Activated CD4-positive, alpha-beta T cell treated with anti-CD3 and anti-CD28 coated beads, Interleukin-2, Interleukin-4, amounts not matched to agents 100 ng/mL and 50 ng/mL, durations not matched to agents 16 hours and 8 hours (primary cell): ENCODE measurements at places on chromosomes 16 and 17.

DNA sequence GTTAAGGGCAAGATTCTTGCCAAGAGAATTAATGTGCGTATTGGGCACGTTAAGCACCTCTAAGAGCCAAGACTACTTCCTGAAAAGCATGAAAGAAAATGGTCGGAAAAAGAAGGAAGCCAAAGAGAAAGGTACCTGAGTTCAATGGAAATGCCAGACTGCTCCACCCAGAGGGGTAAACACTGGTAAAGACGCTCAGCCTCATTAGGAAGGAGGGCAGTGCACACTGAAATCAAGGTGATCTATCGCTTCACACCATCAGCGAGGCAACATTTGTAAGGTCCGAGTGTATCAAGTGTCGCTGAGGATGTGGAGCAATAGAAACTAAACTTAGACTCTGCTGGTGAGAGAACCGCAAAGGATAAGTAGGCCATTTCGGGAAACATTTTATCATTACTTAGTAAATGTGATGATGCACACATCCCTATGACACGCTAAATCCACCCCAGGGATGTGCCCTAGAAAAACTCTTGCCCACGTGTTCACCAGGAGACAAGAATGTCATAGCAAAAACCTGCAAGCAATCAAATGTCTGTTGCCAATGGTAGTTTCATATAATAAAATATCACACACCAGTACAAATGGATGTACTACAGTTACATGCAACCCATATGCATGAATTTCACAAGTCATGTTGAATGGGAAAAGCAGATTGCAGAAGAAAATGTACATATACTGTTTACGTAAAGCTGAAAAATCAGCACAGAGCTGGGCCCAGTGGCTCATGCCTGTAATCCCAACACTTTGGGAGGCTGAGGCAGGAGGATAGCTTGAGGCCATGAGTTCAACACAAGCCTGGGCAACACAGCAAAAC is 23.6 kb downstream of the CNTROB start:
- no peak for DNase-seq

DNA sequence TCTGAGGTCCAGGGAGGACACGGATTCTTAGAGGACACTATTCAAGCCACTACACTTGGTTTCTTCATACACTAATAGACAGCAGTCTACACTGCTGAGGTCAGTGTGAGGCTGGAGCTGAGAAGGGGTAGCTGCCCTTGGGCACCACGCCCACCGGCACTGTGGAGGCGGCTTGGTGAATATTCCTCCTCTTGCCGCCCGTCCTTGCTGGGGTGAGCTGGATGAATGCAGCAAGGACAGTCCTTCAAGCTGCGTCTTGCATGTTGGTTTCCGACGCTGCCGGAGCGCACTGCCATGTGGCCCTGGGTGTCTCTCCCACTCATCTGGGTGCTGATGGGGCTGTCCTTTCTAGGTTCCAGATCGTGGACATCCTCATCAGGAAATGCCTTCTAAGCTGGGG is 2.6 kb downstream of the ZNF205 start:
- DNase-seq: no peak

DNA sequence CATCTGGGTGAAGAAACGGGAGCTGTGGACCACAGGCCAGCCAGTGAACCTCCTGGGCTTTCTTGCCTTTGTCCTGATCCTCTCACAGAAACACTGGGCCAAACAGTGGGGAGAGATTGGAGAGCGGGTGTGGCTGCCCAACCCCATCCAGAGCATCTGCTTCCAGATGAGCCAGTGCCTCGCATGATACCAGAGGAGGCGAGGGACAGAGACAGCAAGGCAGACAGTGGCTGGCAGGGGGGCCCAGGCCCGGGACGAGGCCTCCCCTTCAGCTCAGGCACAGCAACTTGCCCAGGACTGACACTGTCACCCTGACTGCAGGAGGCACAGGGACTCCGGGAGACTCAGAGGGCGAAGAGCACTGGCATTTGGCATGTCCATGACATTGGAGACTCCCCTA is 12.0 kb downstream of the ARHGEF15 start:
- no peak for DNase-seq

- no peak for DNase-seq
Observed at GRCh38 chr17:68381076-68381900, 76.0 kb downstream of the WIPI1 start.

GRCh38 chr17:74296548-74296936 is 22.5 kb downstream of the DNAI2 start:
- DNase-seq: peak; percentile 50

GRCh38 chr16:85615852-85616606 is 2.9 kb downstream of the GSE1 start:
- DNase-seq: peak; percentile 73

DNA sequence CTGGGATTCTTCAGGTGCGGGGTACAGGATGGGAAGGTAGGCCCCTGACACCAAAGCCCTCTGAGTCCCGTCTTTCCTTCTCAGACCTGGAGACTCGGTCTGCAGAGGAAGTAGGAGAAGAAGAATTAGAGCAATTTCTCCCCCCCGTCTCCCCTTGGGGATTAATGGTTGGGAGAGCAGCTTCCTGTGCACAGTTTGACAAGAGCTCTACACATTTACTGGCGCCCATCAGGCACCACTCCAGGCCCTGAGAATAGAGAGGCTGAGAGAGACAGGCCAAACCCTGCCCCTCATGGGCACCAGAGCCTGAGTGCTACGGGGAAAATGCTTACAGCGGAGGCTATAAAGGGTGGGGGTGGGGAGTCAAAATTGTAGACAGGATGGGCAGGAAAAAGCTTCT is 3.5 kb upstream of the C16orf74 start:
- no peak for DNase-seq

GRCh38 chr16:11788914-11789313 is 8.1 kb downstream of the ZC3H7A start:
- DNase-seq: peak; percentile 32

- DNase-seq: no peak
Observed at GRCh38 chr16:61812251-61812650, 224.0 kb downstream of the CDH8 start.

- no peak for DNase-seq
Observed at GRCh38 chr16:79573884-79574283, 26.7 kb downstream of the MAF start.

DNA sequence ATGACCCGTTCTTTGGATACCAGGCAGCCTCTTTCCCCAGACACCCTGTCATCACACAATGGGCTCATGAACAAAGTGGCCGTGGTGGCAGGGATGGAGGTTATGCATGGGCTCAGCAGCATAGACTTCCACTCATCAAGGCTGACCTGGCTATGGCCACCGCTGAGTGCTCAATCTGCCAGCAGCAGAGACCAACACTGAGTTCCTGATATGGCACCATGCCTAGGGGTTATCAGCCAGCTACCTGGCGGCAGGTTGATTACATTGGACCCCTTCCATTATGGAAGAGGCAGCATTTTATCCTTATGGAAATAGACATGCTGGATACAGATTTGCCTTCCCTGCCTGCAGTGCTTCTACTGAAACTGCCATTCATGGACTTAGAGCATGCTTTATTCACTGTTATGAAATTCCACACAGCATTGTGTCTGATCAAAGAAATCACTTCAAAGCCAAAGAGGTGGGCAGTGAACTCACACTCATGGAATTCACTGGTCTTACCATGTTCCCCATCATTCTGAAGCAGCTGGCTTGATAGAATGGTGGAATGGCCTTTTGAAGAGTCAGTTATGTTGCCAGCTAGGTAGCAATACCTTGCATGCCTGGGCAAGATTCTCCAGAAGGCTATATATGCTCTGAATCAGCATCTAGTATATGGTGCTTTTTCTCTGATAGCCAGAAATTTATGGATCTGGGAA is 160.6 kb downstream of the PRKCB start:
- DNase-seq: no peak

DNA sequence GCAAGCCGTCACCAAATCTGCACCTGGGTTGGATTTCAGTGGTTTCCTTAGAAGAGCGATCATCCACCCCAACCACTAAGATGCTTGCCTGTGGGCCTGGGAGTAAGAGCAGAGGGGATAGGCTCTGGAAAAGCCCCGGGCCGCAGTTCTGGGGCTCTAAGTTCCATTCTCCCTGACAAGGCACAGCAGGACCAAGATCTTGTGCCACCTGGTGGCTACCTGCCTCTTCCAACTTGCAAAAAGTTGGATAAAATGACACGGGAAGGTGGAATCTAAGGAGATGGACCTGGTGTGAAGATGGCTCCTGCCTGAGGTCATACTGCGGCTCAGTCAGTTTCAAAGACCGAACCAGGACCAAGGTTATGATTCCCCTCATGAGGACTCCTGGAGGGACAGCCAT is 42.3 kb downstream of the ABCC12 start:
- no peak for DNase-seq

- DNase-seq: no peak
Observed at GRCh38 chr17:7856011-7856810, 1.1 kb downstream of the NAA38 start.

DNA sequence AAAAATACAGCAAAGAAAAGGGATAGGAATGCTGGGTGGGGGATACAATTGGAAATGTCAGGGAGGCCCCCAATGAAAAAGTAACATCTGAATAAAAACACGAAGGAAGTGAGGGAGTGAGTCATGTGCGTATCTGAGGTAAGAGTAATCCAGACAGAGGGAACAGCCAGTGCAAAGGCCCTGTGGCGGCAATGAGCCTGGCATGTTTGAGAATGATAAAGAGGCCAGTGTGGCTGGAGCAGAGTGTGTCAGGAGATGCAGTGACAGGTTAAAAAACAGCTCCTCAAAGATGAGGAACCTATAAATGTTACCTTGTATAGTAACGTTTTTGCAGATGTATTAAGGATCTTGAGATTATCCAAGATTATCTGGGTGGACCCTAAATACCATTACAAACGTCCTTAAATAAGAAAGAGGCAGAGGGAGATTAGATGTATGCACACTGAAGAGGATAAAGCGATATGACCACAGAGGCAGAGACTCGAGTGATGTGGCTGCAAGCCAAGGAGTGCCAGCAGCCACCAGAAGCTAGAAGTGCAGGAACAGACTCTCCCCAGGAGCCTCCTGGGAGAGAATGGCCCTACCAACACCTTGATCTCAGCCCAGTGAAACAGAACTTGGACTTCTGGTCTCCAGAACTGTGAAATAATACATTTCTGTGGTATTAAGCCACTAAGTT is 17.8 kb upstream of the SLC35B1 start:
- no peak for DNase-seq

- no peak for DNase-seq
Observed at GRCh38 chr16:71929048-71929447, 33.7 kb downstream of the IST1 start.

DNA sequence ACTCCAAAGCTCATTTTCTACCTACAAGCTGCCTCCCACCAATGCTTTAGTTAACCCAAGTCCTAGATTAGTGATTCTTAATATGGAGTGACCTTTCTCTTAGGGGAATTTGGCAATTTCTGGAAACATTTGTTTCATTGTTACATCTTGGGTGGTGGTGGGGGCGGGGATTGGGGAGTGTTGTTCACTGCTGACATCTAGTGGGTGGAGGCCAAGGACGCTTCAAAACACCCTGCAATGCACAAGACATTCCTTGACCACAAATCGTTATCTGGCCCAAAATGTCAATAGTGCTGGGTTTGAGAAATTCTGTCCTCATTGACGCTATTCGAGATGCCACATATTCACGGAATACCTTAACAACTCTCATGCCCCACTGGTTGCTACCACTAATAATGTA is 282.9 kb downstream of the RBFOX1 start:
- no peak for DNase-seq

- DNase-seq: peak; percentile 20
Observed at GRCh38 chr17:81976332-81977210, 858 bp upstream of the ASPSCR1 start.

DNA sequence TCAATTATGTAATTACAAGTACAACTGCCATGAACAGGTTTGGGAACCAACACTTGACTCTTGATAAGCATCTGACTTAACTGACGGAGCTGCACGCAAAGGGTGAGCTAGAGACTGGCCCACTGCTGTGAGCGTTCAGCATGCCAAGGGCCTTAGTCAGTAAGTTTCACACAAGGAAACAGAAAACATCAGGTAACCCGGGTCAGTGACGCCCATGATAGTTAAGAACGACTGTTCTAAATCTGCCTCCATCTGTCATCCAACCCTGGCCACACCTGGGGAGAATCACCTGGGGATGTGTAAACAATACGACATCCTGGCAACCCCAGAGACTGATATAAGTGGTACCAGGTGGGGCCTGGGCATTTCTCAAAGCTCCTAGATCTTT is 12.3 kb downstream of the SMIM5 start:
- DNase-seq: no peak

DNA sequence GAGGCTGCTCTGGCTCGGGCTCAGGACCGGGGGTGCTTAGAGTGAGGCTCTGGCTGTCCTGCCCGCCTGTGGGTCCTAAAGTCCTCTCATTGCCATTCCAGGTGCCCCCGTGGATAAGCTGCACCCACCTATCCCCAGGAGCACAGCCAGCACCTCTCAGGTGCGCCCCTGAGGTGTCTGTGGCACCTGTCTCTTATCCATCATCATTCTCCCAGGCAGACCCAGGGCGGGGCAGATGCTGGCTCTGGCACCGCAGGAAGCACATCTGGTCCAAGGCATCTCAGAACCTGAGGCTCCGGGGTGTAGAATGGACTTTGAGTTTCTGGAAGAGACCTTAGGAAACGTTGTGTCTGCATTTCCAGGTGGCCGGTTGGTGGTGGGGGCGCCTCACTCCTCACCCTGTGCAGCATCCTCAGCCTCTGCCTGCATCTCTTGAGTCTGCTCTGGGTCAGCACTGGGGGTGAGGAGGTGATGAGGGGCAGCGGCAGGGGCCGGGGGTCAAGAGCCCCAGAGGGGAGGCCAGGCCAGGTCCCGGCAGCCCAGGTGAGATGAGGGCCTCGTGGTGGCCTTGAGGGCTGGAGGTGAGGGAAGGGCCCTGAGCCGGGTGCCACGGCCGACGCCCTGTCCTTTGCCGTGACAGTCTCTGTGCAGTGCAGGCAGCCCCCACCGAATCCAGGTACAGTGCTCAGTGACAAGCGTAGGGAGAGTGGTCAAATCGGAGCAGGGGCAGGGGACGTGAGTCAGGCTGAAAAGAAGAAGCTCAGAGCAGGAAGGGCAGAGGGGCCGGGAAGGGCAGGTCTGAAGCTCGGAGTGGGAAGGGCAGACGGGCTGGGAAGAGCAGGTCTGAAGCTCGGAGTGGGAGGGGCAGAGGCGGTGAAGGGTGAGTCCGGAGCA is 173.5 kb downstream of the NPIPB11 start:
- DNase-seq: no peak

GRCh38 chr16:86494039-86494564 is 16.2 kb upstream of the FOXF1 start:
- DNase-seq: no peak

DNA sequence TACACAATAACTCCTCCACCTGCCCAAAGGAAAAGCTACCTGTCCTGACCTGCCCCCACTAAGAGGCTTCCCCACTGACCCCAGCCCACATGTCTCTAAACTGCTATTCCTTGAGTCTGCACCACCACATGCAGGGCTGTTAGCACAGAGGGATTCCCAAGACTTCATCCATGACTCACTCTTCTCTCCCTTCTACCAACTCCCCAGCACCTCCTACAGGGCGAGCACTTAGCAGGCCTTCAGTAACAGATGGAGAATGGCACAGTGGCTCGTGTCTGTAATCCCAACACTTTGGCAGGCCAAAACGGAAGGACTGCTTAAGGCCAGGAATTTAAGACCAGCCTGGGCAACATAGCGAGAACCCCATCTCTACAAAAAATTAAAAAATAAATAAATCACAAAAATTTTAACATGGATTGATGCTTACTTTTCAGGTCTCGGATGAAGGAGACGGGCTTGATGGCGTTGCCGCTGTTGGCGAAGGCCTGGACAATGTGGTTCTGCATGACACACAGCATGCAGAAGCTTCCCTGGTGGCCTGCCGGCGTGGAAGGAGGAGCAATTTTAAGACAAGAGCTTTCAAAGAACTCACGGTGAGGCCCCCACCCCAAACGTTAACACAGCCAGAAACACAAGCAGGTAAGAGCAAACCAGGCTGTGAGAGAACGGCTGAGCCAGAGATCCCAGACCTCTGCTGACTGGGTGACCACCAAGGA is 12.0 kb downstream of the USP36 start:
- no peak for DNase-seq
